T-helper 17 cell (primary cell): ENCODE measurements at places on chromosomes 5 and 9.

DNA sequence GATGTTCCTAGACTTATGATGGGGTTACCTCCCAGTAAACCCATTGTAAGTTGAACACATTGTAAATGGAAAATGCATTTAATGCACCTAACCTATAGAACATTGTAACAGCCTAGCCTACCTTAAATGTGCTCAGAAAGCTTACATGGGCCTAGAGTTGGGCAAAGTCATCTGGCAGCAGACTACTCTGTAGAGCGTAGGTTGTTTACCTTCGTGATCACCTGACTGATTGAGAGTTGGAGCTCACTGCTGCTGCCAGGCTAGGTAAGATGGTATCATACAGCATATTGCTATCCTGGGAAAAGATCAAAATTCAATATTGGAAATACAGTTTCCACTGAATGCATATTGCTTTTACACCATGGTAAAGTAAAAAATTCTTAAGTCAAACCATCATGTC is 95.4 kb downstream of the HTR4 start:
- DNase-seq, result no peak

GRCh38 chr5:139514486-139514856 is 31.9 kb upstream of the STING1 start:
- no peak for DNase-seq

DNA sequence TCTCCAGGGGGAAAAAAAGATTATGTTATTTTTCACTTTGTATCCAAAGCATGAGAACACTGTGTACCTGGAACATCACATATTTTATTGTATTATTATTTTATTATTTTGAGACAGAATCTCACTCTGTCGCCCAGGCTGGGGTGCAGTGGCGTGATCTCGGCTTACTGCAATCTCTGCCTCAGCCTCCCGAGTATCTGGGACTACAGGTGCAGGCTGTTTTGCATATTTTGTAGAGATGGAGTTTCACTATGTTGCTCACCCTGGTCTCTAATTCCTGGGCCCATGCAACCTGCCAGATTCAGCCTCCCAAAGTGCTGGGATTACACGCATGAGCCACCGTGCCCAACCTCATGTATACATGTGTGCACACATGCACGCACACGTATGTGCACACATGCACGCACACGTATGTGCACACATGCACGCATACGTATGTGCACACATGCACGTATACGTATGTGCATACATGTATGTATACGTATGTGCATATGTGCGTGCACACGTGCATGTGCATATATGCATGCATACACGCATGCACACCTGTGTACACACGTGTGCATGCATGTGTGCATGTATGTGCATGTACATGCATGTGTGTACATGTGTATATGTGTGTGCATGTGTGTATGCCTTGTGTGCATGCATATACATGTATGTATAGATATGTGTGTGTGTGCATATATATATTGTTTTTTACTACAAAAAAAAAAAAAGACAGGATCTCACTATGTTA is 9.5 kb upstream of the UGCG start:
- no peak for DNase-seq

DNA sequence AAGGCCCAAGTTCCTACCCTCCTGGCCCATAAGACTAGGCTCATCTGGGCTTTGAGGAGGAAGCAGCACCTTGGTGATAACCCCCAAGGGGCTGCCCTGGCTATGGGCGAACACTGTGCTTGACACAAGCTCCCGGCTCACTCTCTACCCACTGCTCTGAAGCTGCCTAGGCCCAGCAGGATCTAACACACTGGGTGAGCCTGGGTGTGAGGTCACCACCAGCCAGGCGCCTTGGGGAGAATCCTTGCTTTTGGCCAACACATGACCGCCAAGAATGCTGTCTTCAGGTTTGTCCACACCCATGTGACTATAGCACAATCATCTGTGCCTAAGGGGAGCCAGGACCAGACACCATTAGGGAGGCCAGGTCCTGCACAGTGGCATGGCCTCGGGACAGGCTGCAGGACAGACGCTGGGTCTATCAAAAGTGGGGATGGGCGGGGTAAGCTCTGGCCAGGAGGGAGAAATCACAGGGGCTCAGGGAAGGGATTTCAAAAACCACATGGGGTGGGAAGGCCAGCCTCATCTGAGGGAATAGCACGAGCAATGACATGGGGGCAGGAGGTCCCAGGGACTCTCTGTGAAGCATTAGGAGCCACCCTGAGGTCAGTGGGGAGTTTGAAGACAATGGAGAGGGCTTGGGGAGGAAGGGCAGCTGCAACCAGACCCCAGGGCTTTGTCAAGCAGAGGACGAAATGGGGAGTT is 29.6 kb downstream of the BICD2 start:
- no peak for DNase-seq

DNA sequence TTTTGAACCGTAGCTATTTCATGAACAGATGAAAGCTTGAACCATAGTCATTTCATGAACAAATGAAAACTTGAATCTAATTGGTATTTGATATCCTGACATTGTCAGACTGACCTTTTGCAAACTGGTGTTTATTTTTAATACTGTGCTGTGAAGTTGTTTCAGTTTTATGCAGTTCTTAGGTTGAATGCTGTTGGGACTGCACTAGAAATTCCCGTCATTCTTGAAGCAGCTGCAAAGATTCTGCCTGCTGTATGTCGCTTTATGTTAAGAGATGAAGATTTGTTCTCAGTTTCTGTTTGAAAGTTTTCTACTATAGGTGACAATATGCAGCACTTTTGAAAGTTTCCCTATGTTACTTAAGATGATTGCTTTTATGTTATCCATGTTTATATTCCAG is 22.5 kb upstream of the FAM120AOS start:
- DNase-seq, result no peak

GRCh38 chr5:51960617-51961121 is 577.4 kb downstream of the ISL1 start:
- no peak for DNase-seq

- no peak for DNase-seq
These were observed 805.6 kb downstream of the BRINP1 start for GRCh38 chr9:118563677-118564076.

- DNase-seq, result no peak
These were observed 176.0 kb downstream of the SLC12A2 start for GRCh38 chr5:128259607-128260021.

GRCh38 chr5:18393565-18394442 is 759.5 kb downstream of the TAF11L14 start:
- peak; percentile 7 for DNase-seq

DNA sequence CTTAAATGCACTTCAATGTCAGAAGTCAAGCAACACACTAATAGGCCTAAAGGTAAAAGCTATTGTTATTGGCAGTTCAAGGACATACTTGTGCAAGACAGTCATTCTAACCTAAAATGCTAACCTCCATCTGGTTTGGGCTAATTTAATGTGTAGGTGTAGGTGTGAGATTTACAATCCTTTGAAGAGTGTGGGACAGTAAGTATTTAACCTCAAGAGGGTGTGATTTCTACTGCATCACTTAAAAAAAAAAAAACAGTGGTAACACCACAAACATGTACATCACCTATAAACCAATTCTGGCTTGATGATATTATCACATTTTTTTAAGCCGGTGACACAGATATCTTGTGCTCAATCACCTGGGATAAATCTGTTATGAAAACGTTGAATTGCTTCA is 127.5 kb upstream of the MEF2C start:
- no peak for DNase-seq

GRCh38 chr5:153816870-153817269 is 221.8 kb downstream of the FAM114A2 start:
- no peak for DNase-seq

DNA sequence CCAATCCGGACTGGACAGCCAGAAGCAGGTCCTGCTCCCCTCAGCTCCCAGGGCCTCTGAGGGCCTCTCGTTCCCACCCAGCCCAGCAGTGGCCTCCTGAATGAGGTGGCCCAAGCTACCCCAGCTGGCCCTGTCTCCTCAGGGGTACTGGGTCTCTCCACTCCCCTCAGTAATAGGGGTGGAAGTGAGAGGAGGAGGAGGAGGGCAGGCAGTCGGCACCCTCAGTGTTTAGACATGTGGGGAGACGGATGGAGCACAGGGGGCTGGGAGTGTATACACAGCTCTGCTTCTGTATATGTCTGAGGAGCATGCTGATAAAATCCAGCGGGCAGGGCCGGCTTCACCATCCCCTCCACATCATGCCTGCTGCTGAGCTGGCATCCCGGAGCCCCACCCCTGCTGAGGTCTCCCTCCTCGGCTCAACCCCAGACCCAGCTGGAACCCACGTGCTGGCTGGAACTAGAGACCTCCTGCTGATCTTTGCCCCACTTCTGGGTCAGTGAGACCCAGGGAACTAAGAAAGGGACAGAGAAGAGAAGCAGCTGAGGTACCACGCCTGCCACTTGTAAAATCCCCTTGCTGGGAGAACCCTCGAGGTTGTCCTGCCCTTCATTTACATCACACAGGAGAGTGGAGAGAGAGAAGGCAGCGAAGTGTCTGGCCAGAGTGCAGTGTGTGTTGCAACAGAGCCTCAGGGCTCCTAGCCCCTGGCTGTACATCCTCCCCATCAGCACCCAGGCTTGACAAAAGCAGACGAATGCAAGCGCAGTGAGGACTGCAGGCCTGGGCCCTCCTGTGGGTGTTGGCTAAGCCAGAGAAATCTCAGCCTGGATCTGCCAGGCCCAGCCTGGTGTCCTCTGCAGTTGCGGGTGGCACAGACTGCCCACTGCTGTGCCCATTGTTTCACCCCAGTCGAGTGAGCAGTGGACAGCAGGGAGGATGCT is 77.5 kb downstream of the PSD2 start:
- DNase-seq, result no peak

- no peak for DNase-seq
These were observed 184.8 kb downstream of the KIAA0825 start for GRCh38 chr5:94433397-94434163.

DNA sequence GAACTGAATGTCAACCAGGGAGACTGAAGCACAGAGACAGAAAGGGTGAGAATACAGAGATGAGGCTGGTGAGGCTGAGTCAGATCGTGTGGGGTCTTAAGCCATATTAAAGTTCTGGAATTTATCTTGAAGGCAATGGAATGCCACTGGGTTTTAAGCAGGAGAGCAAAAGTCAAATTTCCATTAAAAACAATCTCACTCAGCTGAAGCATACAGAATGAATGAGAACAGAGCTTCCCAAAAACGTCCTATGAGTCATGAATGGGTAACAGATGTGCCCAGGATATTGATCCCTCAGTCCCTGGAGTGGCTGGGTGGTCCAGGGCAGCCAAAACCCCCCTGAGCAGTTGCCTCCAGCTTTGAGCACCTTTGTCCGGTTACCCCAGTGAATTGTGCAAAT is 44.9 kb downstream of the PFDN1 start:
- no peak for DNase-seq

GRCh38 chr9:70479880-70480291 is 65.4 kb upstream of the KLF9 start:
- no peak for DNase-seq

DNA sequence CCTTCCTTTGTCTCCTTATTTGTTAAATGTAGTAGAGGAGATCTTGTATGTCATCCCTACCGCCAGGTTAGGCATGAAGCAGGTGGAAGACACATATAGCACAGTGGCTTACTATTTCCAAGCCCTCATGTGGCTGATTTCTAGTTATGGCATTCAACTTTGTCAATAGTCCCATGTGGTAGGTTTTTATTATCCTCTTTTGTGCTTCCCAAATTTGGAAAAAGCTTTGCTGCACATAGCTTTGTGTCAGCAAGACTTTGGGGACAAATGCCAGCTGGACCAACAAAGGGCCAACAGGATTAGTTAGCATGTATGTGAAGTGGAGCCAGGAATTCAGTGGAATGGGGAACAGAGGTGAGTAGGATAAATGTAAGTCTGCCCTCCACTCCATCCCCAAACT is 276.3 kb downstream of the PSAT1 start:
- DNase-seq, result no peak

GRCh38 chr5:97148288-97148687 is 5.9 kb upstream of the LIX1 start:
- no peak for DNase-seq

DNA sequence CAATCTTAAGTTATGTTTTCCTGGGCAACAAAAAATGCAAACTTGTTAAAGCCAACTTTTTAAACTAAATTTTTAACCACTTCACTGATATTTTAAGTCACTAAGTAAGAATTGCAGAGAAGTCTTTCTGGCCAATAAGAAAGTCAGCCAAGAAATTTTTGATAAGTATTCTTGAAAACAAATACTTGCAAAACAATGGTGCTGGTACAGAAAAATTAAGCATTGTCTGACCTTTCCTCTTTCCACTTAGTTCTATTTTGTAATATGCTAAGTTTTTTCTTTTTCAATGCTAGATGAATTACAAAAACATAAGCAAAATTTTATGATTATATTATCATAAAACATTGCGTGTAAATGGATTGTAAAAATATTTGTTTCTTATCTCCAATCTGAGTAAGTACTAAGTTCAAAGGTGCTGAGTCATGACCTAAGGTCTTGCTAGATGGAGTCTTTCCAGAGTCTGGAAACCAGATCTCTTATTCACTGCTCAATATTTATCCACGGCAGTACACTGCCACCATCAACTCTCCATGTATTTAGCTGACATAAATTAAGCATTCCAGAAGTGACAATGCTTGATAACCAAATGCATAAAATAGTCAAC is 139.7 kb downstream of the MEF2C start:
- DNase-seq, result no peak

DNA sequence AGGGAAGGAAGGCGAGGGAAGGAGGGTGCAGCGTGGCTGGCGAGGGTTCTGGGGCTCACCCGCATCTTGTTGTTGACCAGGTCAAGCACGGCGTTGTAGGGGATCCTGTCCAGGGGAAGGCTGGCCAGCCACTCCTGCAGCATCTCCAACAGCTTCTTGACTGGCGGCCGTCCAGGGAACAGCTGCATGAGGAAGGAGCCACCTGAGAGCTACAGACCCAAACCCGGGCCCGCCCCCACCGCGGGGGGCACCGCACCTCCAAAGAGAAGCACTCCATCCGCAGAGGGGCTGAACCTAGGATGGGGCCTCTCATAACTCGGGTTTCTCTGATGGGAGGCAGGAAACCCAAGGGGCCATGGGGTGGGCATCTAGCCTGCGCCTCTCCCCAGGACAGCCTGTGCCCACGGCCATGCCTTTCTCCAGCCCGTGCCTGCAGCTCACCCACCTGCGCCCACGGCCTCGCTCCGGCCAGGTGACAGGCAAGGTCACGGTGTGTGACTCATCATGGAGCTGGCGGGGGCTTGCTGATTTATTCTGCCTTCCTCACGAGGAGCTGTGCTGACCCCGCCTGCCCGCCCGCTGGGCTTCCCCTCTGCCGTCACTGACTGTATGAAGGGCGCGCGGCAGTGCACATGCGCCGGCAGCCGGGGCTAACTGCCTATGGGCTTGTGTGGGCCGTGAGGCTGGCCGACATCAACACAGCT is 11.8 kb upstream of the LHX3 start:
- no peak for DNase-seq

GRCh38 chr5:172633403-172633970 is 7.6 kb upstream of the NEURL1B start:
- no peak for DNase-seq

GRCh38 chr5:120304663-120305062 is 159.4 kb upstream of the PRR16 start:
- no peak for DNase-seq
